ENCODE measurements at places on chromosomes 13 and 19.

GRCh38 chr19:39182174-39182505, 14.6 kb upstream of the NCCRP1 start:
- no peak for DNase-seq

DNA sequence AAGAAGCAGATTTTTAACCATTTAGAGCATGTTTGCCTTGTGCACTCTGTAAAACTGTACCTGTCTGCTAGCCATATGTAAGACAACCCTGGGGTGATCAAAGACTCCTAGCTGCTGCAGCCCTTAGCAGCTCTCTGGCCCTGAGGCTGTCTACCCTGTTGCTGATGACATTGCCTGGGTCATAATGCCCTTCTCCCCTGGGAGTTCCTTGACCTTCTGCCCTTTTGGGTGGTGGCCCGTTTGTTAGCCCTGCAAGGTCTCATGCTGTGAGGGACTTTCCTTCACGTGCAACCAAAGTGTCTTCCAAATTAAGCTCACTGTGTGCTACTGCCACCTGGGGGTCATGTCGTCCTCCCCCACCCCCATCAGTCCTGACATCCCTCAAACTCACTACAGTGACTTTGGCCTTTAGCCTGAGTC, 7.4 kb downstream of the GPC6 start:
- no peak for DNase-seq

GRCh38 chr13:77891486-77891885, 27.1 kb downstream of the EDNRB start:
- no peak for DNase-seq

DNA sequence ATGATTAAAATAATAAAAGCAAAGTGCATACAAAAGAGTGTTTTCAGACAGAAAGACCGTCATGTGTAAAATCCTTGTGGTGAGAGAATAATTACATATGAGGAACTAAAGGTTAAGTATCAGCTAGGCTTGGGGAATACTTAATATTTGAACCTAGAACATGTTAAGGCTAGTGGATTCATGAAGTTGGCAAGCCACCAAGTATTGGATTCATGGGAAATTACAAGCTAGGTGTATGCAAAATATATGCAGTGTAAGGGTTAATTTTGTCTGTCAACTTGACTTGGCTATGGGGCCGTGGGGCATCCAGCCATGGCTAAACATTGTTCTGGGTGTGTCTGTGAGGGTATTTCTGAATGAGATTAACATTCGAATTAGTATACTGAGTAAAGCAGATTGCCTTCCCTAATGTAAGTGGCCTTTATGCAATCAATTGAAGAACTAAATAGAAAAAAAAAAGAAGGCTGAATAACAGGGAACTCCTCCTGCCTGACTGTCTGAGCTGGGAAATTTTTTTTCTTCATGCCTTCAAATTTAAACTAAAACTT, 533.5 kb upstream of the KLF12 start:
- DNase-seq, result no peak

DNA sequence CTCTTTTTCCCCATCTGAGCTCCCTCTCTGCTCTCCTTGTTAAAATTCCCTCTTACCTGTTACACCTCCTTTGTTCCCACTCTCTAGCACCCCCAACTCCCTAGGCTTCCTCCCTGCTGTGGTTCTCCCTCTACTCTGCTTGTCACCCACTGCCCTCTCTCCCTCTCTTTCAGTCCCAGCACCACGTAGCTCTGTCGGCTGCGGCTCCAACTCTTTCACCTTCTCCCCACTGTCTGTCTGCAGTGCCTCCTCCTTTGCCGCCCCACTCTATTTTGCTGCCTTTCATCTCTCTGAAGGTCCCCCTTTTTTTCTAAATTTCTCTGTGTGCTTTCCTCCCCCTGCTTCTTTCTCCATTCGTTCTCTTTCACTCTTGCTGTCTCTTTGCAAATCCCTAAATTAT, 1.1 kb downstream of the ZNF836 start:
- no peak for DNase-seq

GRCh38 chr19:3361384-3362216, 4.8 kb upstream of the NFIC start:
- DNase-seq, result no peak

GRCh38 chr13:45136741-45137504, 16.6 kb downstream of the GTF2F2 start:
- DNase-seq, result no peak

DNA sequence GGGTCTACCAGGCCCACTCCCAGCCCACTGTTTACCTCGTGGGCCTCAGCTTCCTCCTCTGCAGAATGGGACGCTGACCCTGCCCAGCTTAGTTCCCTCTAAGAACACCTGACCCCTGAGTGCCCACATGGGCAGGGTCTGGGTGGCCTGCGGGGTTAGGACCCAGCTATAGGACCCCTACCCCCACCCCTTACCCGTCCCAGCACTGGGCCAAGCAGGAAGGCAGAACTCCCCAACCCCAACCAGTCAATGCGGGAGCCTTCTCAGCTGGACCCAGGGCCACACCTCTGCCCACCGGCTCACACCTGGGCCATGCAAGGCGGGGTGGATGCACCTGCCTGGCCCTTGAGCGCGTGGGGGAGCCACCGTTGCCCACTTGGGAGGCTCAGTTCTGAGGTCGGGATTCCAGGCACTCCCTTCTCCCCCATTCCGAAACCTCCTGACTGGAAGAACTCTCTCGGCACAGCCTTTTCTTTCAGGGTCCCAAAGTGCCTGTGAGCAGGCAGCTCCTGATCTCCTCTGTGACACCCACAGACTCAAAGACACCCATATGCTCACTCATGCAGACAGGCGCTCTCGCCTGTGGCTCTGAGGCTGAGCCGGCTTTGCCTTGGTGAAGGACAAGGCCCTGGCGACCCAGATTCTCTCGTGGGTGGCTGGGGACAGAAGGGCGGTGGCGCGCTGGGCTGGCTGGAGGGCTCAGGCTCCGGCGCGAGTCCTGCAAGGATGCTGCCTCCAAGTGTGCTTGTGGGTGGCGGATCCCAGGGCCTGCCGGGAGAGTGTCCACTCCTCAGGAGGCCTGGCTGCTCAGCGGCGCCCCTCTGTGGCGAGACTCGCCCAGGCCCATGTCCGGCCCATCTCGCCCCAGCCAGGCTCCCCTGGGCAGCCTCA, 27.9 kb upstream of the PARP4 start:
- no peak for DNase-seq

DNA sequence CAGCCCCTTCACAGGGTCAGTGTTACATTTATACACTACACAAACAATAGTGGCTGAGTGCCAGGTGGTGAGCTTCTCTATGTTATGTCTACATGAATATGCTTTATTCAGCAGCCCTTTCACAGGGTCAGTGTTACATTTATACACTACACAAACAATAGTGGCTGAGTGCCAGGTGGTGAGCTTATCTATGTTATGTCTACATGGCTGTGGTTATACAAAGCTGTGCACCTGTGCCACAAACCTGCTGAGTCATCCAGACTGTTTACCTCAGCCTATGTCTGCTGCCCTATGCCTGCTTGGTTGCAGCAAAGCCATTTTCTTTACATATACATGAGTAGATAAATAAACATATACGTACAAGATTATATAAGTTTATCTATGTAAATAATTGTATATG, 76.5 kb downstream of the ZNF726 start:
- peak; percentile 5 for DNase-seq

DNA sequence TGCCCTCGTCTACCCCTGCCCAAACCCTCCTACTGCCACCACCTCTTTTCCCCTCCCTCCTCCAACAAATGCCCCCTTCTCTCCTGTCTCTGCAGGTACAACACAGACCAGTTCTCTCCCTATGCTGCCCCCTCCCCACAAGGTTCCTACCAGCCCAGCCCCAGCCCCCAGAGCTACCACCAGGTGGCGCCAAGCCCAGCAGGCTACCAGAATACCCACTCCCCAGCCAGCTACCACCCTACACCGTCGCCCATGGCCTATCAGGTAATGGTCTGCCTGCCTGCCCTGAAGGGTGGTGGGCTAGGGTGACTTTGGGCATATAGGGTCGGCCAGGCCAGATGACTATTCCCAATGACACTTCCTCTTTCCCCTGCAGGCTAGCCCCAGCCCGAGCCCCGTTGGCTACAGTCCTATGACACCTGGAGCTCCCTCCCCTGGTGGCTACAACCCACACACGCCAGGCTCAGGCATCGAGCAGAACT, 6.5 kb upstream of the TIMM50 start:
- DNase-seq, result peak; percentile 72

DNA sequence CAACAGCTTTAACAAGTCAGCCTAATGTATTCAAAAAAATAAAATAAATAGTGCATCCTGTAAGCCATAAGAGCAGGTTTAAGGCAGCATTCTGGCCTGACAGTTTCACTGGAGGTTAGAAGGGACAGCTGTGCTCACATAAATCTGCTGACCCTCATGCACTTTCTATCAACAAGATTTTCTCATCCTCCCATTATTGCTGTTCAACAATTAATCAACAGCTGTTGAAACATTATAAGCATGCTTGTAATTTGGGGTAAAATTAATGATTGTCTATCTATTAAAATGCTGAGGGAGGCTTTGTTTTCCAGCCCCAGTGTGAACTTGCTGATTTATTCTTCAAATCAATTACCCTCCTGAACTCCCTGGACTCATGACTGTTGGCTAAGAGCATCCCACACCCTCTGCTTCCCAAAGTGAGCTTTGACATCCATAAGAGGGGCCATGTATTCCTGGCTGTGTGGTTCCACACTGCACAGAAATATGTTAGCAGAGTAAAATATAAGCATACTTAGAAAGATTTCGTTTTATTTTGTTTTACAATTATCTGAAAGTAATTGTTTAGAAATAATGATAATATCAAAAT, 492.4 kb downstream of the EFNB2 start:
- DNase-seq, result no peak

DNA sequence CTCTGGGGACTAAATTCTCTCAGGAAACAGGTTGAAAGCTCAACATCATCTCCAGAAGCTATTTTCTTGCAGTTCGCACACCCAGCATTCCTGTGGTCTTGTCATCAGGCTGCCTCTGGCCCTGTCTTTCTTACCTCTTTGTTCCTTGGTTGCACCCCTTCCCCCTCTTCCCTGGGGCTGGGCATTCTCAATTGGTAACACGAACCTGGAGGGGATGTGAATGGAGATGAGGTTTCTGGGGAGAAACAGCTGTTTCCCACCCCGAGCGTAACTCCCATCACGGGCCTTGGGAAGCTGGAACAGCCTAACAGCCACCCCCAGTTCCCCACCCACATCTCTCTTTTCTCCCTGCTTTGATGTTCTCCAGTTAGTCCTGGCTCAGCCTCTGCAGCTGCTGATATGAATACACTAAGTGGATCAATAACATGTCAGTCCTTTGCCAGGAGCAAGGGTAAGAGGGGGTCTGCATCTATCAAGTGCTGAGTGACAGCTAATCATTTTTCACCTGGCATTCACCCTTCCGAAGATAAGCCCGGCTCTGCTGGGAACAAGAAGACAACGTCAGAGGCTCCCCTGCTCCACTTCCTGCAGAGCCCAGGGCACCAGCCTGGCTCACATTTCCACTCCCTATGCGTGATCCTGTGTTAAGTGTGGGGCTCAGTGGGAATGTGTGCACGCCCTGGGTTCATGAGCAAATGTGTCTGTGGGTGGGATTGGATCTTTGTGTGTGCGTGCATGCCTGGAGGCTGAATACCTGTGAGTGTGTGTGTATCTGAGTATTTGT, 74.0 kb upstream of the KCTD15 start:
- DNase-seq, result no peak

DNA sequence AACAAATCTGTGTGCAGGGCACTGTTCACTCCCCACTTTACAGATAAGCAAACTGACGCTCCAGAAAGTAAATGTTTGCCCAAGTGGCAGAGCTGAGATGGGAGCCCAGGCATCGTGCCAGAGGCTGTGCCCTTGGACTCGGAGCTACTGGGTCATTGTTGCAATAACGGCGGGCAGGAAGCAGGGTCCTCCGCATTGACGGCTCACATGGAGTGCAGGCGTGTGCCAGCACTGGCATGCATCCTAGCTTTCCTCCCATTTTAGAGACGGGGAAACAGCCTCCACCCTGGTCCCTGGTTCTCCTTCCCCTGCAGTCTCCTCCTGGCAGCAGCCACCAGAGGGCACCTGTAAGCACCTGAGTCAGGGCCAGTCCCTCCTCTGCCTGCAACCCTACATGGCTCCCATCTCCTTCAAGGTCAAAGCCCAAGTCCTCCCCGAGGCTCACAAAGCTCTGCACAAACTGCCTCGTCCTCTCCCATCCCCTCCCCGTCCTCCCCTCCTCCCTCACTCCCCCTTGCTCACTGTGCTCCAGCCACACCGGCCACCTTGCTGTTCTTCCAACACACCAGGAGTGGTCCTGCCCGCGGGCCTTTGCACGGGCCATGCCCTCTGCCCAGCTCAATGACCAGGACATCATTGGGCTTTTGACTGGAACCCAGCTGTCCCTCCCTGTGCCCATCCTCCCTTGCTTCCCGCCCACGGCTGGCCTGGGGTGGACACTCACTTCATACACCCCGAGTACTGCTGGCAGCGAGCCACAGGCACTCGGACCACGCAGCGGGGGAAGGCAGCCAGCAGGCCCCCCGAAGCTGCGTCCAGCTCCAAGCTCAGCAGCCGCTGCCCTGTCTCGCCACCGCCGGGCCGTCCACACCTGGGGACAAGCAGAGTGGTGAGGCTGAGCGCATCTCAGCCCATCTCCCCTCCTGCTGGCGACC, 7.7 kb upstream of the LRG1 start:
- peak; percentile 44 for DNase-seq

GRCh38 chr13:39577838-39578491, 25.0 kb downstream of the LHFPL6 start:
- DNase-seq, result no peak

DNA sequence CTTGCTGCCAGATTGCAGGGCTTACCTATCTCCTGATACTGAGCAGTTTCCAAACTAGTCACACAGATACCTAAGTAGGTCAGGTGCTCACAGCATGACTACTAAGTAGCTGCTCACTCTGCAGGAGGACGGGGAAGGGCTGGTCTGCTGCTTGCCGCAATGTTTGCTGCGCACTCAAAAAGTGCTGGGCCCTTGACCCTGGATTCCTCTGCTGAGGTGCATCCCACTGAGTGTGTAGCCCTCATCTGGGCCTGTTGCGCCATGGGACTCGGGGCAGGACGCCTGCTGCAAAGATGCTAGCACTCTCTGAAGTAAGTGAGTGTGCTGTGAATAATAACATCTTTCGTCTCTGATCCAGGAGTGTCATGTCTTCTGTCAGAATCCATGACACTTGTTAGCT, 59.2 kb upstream of the MEDAG start:
- peak; percentile 19 for DNase-seq

Data from activated CD4-positive, alpha-beta T cell treated with anti-CD3 and anti-CD28 coated beads, Interleukin-2, amount 50 U/mL, for 48 hours (primary cell).